ENCODE measurements at places on chromosomes 5 and 9. TPM values are rescaled to one million over a fixed set of nuclear protein-coding genes. Genes with fewer than 3 reads are reported as not detected.

ENHO gene
- not detected for total RNA-seq

CACNA1B gene
- total RNA-seq, result under 0.01 TPM

DEPDC1B gene
- total RNA-seq, result 1.1 TPM

WNT8A gene
- total RNA-seq, result not detected

RNF183 gene
- not detected for total RNA-seq

CCDC69 gene
- 13.2 TPM for total RNA-seq

GABRA6 gene
- total RNA-seq, result not detected

GOLGA2 gene
- 136 TPM for total RNA-seq

PCDHB10 gene
- 0.28 TPM for total RNA-seq

ABO gene
- total RNA-seq, result not detected

MUSK gene
- total RNA-seq, result 5.5 TPM

TEX48 gene
- not detected for total RNA-seq

CHSY3 gene
- 7.7 TPM for total RNA-seq

IZUMO3 gene
- total RNA-seq, result not detected

ADGRD2 gene
- not detected for total RNA-seq

PCDHGA12 gene
- 9.1 TPM for total RNA-seq

POU5F2 gene
- total RNA-seq, result 0.55 TPM

PCDHA9 gene
- 0.18 TPM for total RNA-seq

SMIM15 gene
- 63.7 TPM for total RNA-seq
